ENCODE measurements at places on chromosomes 12 and 14. TPM values are rescaled to one million over a fixed set of nuclear protein-coding genes. Genes with fewer than 3 reads are reported as not detected.

- no peak for DNase-seq
- H3K4me1 ChIP-seq, result peaks cover 33% of the 10 kb centered on the region
- H3K27ac ChIP-seq, result no peak overlapping the region
- no peaks in the 10 kb centered on the region for H3K36me3 ChIP-seq
These were observed 161.2 kb downstream of the TMTC3 start for GRCh38 chr12:88303335-88303734.

DNA sequence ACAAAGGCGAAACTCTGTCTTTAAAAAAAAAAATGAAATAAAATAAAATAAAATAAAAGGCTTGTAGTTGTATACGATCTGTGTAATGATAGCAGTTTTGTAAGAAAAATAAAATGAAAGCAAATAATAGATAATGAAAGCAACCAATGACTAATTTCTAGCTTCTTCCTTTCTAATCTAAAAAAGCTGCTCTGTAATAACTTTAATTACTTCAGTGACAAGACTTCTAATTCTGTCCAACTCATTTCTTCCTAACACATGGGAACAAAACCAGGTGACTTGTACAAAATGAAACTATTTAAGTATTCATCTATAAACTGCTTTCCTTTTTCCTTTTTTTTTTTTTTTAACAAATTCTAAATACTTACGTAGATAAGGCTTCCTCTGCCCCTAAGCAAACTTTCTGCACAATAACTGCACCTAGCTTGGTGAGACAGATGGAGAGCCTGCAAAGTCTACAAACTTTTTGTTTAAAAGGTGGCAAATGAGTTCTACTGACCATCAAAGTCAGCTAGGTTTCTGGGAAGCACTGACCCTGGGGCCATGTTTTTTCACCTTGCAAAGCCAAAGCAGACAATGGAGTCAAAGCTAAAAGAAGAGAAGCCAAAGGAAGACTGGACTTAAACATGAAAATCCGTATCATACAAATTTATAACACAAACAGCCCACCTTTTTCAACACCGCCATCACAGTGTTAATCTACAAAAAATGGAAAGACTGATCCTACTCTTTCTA is 28.2 kb downstream of the DENND5B start:
- DNase-seq, result no peak
- H3K4me1 ChIP-seq, result peaks cover 3% of the 10 kb centered on the region
- H3K27me3 ChIP-seq, result no peaks in the 10 kb centered on the region
- H3K27ac ChIP-seq, result no peak overlapping the region
- H3K36me3 ChIP-seq, result no peaks in the 10 kb centered on the region

The LMNTD1 gene
- polyA plus RNA-seq, result 0.42 TPM

DNA sequence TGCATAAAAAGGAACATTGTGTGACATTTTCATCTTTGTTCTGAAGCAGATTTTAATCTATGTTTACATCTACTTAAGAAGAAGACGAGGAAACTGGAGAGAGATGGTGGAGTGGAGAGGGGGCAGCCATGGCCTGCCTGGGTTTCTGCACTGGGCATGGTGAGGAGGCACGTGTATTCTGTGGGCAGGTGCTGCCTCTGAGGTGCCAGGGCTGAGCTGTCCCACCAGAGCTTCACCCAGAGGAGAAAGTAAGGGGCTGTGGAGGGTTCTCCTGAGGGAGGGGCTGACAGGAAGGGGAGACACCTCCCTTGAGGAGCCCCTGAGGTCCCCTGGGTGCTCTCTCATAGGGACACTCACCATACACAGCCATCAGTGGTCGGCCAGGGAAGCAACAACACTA is 372.4 kb upstream of the OR4E1 start:
- no peak overlapping the region for H3K27ac ChIP-seq
- H3K4me3 ChIP-seq, result no peak overlapping the region
- DNase-seq, result no peak

GRCh38 chr12:95282266-95282665 is 64.7 kb downstream of the VEZT start:
- no peaks in the 10 kb centered on the region for H3K27me3 ChIP-seq
- no peak overlapping the region for H3K27ac ChIP-seq
- no peak for DNase-seq
- peaks cover 31% of the 10 kb centered on the region for H3K36me3 ChIP-seq
- H3K4me3 ChIP-seq, result no peak overlapping the region

The COCH gene
- not detected for polyA plus RNA-seq

The IL26 gene
- polyA plus RNA-seq, result not detected

- peaks cover 14% of the 10 kb centered on the region for H3K27me3 ChIP-seq
- no peak overlapping the region for H3K4me3 ChIP-seq
- no peak for DNase-seq
- H3K27ac ChIP-seq, result no peak overlapping the region
- no peaks in the 10 kb centered on the region for H3K36me3 ChIP-seq
These were observed 2.0 kb downstream of the FGF6 start for GRCh38 chr12:4443616-4444015.

DNA sequence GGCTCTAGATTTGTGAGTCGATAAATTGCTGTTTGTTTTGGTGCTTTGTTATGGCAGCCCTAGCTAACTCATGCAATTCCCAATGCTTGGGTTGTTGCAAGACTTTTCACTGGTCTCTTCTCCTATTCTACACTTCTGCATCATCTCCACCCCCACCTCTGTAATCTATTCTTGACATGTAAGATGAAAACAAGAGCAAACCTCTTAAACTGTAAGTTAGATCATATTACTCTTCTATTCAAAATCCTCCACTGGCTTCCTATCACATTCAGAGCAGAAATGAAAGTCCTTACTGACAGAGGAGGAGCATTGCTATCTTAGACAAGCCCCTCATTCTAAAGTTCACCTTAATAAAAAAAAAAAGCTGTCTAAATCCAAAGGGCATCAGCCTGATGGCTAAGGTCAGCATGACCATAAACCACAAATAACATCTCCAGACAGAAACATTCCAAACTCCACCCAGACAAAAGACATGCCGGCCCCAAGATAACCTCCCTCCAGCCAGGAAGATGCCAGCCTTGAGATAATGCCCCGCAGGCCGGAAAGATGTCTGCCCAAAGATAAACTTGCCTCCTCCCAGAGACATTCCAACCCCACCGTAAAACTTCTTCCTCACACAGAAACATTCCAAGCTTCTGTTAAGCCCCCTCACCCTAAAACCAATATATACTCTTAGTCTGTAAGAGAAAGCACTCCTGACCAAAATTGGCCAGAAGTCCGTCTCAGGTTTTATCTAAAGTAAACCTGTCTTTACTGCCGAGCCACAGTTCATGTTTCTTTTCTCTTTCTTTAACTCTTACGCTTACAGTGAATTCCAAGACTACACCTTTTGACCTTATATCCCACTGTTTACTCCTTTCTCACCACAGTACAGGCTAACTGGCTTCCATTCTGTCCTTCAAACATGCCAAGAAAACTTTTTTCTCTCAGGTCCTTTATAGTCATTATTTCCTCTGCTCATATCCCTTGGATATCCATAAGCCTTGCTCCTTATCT is 308.9 kb downstream of the KCNH5 start:
- H3K4me3 ChIP-seq, result no peak overlapping the region
- no peaks in the 10 kb centered on the region for H3K36me3 ChIP-seq
- H3K27me3 ChIP-seq, result no peaks in the 10 kb centered on the region
- peaks cover 13% of the 10 kb centered on the region for H3K4me1 ChIP-seq
- H3K27ac ChIP-seq, result no peak overlapping the region

DNA sequence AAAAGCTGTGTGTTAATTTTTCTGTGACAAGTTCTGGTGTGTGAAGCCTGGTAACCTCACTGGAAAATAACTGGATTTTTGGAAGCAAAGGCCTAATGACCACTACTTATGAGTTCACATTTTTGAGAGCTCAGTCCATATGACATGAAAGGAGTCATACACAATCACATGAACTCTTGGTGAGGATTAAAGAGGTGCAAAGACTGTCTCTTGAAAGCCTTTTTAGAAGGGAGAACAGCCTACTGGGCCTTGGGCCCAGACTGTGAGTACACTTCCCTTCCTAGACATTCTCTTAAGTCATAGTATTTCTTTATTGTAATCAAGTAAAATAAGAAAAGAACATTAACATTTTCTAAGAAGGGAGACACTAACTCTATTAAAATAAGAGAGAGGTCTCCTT is 176.1 kb downstream of the BCAT1 start:
- no peak overlapping the region for H3K4me3 ChIP-seq
- H3K4me1 ChIP-seq, result no peaks in the 10 kb centered on the region
- no peak overlapping the region for H3K27ac ChIP-seq
- H3K36me3 ChIP-seq, result no peaks in the 10 kb centered on the region
- no peak for DNase-seq

The CLSTN3 gene
- 21.6 TPM for polyA plus RNA-seq

GRCh38 chr12:25556153-25556552 is 3.1 kb upstream of the LMNTD1 start:
- no peaks in the 10 kb centered on the region for H3K27me3 ChIP-seq
- DNase-seq, result no peak
- no peak overlapping the region for H3K27ac ChIP-seq

DNA sequence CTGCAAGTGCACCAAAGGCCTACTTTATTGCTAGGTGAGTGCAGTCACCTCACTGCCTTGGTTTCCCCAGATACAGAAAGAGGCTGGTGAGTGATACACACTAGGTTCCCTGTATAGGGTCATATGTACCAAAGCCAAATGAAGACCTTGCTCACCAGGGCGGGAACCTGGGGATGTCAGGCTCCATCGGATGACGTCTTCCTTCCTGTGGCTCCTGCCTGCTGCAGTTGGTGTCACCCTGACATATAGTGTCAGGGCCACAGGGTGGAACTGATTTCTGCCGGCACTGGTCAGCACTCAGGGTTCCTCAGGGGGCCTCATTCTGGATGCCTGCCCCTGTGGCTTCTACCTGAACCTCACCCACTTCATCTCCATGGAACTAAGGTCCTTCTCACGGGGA is 43.1 kb downstream of the PLEKHG3 start:
- no peak overlapping the region for H3K27ac ChIP-seq
- no peak overlapping the region for H3K4me3 ChIP-seq
- H3K36me3 ChIP-seq, result peaks cover 48% of the 10 kb centered on the region
- no peaks in the 10 kb centered on the region for H3K4me1 ChIP-seq
- H3K27me3 ChIP-seq, result no peaks in the 10 kb centered on the region

The PTHLH gene
- 827 TPM for polyA plus RNA-seq

- H3K4me1 ChIP-seq, result no peaks in the 10 kb centered on the region
- no peaks in the 10 kb centered on the region for H3K27me3 ChIP-seq
- no peak overlapping the region for H3K27ac ChIP-seq
These were observed 59.8 kb downstream of the CNTN1 start for GRCh38 chr12:40752011-40752410.

DNA sequence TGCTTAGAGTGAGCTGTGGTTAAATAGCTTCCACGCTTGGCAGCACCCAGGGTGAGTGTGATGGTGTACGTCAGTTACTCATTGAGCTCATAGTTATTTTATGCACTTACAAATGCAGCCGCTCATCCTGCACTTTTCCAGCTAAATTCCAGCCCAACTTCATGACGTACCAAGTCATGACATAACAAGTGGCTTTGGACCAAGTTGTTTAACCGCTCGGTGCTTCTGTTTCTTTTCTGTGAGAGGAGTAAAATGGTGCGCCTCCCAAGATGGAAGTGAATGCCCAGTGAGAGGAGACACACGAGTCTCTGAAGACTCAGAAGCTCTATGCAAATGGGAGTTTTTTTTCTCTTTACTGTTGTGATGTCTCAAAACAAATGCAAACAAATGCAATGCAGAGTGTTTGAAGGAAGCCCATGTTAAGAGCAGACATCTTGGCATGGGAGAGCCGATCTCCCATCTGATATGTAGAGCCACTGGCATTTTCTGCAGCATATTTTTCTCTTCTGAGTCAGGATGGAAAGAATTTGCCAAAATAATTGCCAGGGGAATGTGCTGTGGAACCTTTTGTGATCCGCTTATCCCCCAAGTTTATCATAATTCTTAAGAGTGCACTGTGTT is 72.2 kb downstream of the FBXW8 start:
- H3K36me3 ChIP-seq, result no peaks in the 10 kb centered on the region

The NKX2-1 gene
- polyA plus RNA-seq, result not detected

The RNF10 gene
- 60.3 TPM for polyA plus RNA-seq

GRCh38 chr14:47778631-47779030 is 103.2 kb upstream of the MDGA2 start:
- H3K36me3 ChIP-seq, result no peaks in the 10 kb centered on the region
- no peak overlapping the region for H3K27ac ChIP-seq
- DNase-seq, result no peak
- no peaks in the 10 kb centered on the region for H3K4me1 ChIP-seq

The PLEKHD1 gene
- 0.01 TPM for polyA plus RNA-seq

DNA sequence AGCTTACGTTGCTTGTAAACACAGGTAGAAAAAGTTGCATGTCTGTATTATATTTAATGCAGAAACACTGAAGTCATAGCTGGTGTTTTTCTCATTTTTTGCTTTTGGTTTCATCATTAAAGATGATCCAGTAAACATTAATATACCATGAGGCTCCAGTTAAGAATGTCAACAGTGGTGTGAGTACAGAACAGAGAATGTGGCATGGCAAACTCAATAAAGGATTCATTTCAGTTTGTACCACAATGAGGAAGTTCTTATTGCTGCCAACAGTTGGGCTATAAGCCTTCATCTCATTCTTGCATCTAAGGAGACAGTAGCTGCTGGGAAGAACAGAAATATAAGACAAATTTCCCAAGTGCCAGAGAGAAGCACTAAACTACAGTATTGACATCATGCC is 72.1 kb upstream of the ST8SIA1 start:
- no peaks in the 10 kb centered on the region for H3K27me3 ChIP-seq
- DNase-seq, result no peak
- peaks cover 12% of the 10 kb centered on the region for H3K4me1 ChIP-seq
- no peak overlapping the region for H3K27ac ChIP-seq

GRCh38 chr12:65881348-65881961 is 57.2 kb downstream of the HMGA2 start:
- H3K27me3 ChIP-seq, result no peaks in the 10 kb centered on the region
- DNase-seq, result no peak
- no peak overlapping the region for H3K27ac ChIP-seq
- H3K4me1 ChIP-seq, result peaks cover 34% of the 10 kb centered on the region

- no peaks in the 10 kb centered on the region for H3K36me3 ChIP-seq
- H3K4me1 ChIP-seq, result no peaks in the 10 kb centered on the region
- H3K27me3 ChIP-seq, result no peaks in the 10 kb centered on the region
- no peak overlapping the region for H3K4me3 ChIP-seq
These were observed 918.7 kb downstream of the AACS start for GRCh38 chr12:125983784-125984500.

GRCh38 chr14:92316937-92317336 is 6.0 kb upstream of the SLC24A4 start:
- no peaks in the 10 kb centered on the region for H3K36me3 ChIP-seq
- DNase-seq, result peak; percentile 32
- H3K4me1 ChIP-seq, result no peaks in the 10 kb centered on the region
- no peak overlapping the region for H3K4me3 ChIP-seq

- no peak overlapping the region for H3K4me3 ChIP-seq
- H3K27ac ChIP-seq, result no peak overlapping the region
- no peak for DNase-seq
- peaks cover 14% of the 10 kb centered on the region for H3K4me1 ChIP-seq
These were observed 274.0 kb downstream of the EGLN3 start for GRCh38 chr14:33676891-33677290.

DNA sequence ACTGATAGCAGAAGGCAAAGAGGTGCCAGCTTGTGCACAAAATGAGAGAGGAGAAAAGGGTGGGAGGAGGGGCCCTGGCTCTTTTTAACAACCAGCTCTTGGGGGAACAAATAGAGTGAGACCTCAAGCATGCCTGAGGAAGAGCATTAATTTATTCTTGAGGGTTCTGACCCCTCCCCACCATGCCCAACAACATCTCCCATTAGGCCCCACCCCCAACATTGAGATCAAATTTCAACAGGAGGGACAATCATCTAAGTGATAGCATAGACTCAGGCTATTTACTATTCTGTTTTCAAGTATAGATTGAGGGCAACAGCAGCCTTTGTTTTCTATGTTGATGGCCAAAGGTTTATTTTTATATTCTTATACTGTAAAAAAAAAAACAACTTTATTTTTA is 59.7 kb downstream of the FUT8 start:
- no peak for DNase-seq
- H3K27me3 ChIP-seq, result no peaks in the 10 kb centered on the region
- H3K4me1 ChIP-seq, result no peaks in the 10 kb centered on the region
- no peak overlapping the region for H3K4me3 ChIP-seq

The CACNB3 gene
- polyA plus RNA-seq, result 19.8 TPM

The KCNMB4 gene
- 1.5 TPM for polyA plus RNA-seq
